Amniotic stem cell (primary cell): ENCODE measurements at places on chromosomes 3 and 15.

- peak; percentile 14 for DNase-seq
Measured at GRCh38 chr3:51671734-51672475, 853 bp downstream of the TEX264 start.

DNA sequence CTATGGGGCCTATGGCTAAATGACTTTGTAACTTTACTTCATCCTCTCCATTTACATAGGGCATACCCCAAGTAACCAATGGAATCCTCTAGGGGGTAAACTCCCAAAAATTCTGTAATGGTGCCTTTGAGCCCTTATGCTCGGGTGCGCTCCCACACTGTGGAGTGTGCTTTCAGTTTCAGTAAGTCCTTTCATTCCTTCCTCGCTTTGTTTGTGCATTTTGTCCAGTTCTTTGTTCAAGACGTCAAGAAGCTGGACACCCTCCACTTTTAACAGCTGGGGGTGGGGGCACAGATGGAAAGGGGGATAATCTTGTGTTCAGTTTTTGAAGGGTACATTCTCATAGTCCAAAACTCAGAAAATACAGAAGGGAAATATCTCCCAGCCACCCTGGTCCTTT is 84.4 kb upstream of the C2CD4B start:
- no peak for DNase-seq

DNA sequence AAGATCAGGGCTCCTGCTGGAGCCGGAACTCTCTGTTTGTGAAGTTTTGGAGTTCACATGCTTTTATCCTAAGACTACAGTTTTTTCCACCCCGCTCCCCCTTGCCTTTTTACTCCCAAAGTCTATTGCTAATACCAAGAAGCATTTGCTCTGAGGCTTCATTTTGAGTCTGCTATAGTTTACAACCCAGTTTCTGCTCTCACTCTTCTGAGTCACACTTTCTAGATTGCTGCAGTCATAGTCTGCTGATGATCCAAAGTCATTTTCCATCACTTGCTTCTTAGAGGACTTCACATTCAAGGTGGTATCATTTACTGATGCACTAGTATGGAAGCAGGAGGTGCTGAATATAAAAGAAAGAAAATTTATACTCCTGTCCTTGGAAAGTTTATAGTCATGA is 937.4 kb downstream of the IGSF11 start:
- no peak for DNase-seq

GRCh38 chr3:184368586-184369183 is 7.2 kb downstream of the POLR2H start:
- DNase-seq: no peak

DNA sequence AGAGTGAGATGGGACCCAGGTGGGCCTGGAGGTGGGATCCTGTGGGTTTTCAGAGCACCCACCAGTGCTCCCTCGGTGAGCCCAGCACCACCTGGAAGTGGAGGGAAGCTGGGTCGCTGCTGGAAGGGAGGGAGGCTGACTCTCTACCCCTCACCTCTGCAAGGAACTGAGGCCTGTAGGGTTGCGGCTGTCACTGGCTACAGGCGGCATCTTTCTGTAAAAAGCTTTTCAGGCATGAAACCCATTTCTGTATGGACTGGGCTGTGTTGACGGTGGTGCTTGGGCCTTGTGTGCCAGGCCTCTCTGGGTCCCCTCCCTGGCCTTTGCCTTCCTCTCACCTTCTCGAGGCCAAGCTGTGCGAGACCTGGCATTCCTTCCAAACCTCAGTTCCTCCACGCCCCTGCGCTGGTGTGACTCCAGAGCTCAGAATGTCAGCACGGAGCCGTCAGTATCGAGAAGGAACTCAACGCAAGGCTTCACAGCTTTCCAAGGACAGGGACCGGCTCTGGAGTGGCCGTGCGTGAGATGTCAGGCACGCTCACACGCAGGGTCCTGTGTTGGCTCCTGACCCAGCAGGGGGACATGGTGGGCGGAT is 16.6 kb downstream of the ABTB1 start:
- DNase-seq: no peak

DNA sequence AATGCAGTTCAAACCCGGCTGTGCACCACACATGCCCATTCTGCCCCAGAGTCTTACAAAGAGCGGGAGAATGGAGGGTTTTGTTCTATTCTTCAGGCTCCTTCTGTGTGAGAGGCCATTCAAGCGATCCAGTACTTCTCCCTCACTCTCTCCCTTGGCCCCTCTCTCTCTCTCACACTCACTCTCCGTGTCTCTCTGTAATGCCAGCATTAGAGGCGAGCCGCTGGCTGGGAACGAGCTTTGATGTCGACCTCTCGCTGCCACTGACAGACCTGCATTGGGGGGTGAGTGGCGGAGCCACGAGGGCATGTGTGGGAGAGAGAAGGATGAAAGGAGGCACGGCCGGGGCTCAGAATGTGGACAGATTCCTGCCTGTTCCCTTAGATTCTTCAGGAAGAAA is 231.7 kb upstream of the ARRDC4 start:
- DNase-seq: no peak

GRCh38 chr3:81375921-81376320 is 385.5 kb downstream of the GBE1 start:
- DNase-seq: no peak

DNA sequence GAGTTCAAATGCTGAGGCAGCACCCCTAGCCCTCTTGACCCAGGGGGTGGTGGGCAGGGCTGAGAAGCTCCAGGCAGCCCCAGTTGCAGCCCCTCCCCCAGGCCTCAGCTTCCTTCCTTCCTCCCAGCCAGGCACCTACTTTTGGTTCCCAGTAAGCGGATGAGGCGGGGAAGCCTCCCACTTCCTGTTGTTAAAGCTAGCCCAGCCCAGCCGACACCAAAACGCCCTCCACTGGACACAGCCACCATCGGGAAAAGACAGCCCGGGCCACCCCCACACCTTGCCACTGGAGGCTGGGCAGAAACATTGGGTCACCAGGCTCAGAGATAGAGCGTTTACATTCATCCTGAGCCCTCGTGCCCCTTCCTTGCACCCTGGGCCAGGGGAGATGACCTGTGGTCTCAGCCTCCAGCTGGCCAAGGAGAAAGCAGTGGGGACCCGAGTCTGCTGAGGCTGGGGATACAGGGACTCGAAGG is 3.5 kb downstream of the DUSP7 start:
- DNase-seq: peak; percentile 68

- DNase-seq: no peak
Measured at GRCh38 chr15:100229181-100230163, 112.3 kb downstream of the ADAMTS17 start.

DNA sequence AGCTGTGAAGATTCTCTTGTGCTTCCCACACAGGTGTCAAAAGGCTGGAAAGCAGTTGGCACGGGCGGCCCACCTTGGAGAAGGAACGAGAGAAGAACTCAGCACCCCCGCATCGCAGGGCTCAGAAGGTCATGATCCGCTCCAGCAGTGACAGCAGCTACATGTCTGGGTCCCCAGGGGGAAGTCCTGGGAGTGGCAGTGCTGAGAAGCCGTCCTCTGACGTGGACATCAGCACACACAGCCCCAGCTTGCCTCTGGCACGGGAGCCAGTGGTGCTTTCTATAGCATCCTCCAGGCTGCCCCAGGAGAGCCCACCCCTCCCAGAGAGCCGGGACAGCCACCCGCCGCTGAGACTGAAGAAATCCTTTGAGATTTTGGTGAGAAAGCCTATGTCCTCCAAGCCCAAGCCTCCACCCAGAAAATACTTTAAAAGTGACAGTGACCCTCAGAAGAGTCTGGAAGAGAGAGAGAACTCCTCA is 31.4 kb downstream of the STARD5 start:
- no peak for DNase-seq

DNA sequence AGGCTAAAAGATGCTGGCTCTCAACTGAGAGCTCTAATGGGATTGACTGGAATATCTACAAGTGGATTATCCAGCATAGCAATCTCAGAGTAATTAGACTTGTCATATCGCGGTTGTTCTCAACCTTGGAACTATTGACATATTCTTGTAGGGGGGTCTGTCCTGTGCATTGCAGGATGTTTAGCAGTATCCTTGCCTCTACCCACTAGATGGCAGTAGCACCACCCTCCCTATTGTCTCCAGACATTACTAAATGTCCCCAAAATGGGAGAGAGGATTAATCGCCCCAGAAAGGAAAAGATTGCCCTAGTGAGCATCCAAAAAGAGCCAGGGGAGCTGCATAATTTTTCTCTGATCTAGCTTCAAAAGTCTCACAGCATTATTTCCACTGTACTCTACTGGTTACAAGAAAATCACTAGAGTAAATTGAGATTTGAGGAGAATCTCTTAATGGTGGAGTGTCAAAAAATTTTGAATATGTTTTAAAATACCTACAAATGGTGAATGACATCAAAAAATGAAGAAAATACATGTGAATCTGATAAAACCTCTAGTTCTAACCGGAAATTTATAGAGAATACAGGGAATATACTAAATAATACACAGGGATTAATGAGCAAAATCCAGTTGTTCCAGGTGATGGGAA is 388.2 kb upstream of the AGTR1 start:
- DNase-seq: peak; percentile 15

DNA sequence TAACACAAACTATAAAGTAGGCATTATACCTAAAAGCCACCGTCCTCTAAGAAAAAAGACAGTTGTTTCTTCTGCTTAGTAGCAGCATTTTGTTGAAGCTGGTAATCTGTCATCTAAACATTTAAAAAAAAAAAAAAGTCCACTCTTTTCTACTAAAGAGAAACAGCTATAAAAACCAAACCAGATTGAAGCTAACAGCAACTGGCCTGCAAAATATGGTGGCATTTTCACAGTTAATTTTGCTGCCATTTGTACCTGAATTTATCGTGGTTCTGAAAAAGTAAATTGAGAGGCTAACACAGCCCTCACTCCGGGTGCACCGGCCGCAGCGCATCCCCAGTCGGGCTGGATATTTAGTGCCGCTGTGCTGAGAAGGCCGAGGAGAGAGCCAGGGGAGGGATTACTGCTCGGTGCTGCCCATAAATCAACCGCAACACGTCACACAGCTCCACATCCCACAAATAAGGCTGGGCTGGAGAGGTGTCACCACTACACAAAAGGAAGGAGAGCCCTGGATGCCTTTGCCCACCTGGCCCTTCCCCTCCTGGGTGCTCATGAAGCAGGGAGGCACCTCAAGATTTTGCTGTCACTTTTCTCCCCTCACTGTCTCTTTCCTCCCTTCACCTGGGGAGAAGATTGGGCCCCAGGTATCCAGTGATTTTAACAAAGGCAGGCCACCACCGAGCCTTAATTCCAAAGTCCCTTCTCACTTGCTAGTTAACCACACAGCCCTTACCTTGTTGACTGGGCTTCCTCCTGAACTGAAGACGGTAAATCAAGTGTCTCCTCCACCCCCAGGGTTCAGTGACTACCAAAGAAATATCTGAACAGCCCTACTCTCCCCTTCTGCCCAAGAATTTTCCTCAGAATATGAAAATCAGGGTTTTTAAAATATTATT is 44.4 kb downstream of the MECOM start:
- no peak for DNase-seq

- no peak for DNase-seq
Measured at GRCh38 chr3:127224118-127224517, 31.2 kb downstream of the PRR23E start.

GRCh38 chr3:12868039-12869034 is 27.0 kb upstream of the RPL32 start:
- peak; percentile 65 for DNase-seq

- DNase-seq: no peak
Measured at GRCh38 chr3:133383175-133383574, 16.7 kb upstream of the BFSP2 start.

- DNase-seq: no peak
Measured at GRCh38 chr15:38378161-38378560, 75.8 kb upstream of the FAM98B start.

GRCh38 chr3:141422961-141423582 is 54.8 kb downstream of the ZBTB38 start:
- DNase-seq: no peak

DNA sequence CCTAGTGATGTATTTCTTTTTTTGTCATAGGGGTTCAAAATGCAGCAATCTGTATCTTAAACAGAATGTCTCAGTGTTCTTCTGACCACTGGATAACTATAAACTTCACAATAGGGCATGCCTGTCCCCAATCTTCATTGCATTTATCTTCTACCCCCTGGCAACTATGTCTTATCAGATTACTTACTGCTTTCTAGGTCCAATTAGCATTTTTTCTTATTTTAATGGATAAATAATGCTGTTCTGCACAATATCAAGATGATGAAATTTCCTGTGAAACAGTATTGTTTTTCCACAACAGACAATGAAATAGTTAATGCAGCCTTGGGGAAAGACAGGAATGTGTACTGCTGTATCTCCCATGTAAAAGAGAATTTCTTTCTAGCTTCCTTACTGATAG is 432.1 kb downstream of the NSUN3 start:
- no peak for DNase-seq

DNA sequence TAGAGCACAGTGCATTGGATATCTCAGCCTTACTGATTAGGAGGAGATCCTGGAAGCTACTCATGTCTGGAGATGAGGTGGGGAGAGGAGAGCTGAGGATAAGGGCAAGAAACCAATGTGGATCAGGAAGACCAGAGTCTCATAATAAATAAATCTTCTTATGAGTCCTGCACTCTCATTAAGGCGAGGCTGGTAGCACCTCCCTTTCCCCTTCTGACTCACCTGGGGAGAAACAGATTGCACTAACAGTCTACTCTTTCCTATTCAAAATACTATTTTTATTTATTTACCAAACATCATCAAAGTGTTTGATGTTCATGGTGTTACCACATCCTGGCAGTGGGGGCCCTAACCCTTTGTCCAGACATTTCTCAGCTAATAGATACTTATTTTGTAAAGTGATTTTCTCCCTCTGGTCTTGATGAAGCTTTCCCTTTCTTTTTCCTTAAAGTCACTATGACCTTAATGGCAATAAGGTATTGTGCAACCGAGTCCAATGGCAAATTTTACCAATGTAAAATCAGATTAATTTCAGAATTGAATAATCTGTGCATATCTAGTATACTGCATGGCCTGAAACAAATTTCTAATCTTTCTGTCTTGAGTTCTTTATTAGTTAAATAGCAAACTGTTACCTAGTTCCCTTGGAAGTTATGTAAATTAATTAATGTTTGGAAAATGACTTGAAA is 81.1 kb downstream of the IQCH start:
- no peak for DNase-seq

DNA sequence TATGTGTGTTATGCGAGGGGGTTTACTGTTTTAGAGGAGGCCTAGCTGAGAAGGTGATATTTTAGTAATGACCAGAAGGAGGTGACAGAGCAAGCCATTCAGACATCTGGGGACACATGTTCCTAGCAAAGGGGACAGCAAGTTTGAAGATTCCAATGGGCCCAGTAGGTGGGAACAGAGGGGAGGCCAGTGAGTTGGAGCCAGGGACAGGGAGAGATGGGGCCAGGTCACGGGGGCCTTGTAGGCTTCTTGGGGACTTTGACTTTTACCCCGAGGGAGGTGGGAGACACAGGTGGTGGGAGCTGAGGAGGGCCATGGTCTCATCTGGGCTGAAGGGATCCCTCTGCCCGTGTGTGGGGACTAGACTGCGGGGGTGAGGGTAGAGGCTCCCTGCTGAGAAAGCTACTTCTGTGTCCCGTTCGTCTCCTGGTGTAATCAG is 72.5 kb downstream of the MGLL start:
- no peak for DNase-seq

GRCh38 chr3:78273326-78273725 is 1233.4 kb downstream of the ROBO2 start:
- DNase-seq: no peak
